ENCODE measurements at places on chromosomes 12 and 14.

- DNase-seq: no peak
Measured at GRCh38 chr14:71400871-71401321, 493.6 kb downstream of the PCNX1 start.

DNA sequence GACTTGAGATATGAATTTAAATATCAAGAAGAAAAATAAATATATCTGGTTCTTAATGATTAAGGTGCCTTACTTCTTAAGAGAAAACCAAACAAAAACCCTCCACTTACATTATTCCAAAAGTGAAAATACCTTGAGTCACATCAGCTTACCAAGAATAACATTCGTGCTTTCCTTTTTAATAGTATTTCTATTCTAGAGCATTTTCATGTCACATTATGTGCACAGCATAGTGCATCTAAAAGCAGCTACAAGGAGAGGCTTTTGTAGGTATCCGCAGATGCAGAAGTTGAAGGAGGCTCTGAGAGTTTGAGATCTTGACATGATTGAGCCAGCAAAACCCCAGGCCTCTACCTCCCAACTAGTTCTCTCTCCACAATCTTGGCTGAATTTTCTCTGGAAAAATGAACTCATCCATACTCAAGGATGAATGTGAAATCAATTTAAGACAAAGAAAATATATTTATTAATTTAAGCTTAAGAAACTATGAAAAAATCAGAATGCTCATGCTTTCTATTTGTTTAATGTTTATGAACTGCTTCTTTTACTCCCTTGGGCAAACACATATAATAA, 275.0 kb downstream of the AKAP6 start:
- DNase-seq: no peak

DNA sequence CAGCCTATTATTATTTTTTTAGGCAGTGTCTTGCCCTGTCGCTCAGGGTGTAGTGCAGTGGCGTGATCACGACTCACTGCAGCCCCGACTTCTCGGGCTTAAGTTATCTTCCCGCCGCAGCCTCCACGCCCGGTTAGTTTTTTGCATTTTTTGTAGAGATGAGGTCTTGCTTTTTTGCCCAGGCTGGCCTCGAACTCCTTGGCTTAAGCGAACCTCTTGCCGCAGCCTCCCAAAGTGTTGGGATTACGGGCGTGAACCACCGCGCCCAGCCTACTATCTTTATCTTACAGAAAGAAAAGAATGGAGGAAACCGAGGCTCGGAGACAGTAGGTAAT, 507 bp upstream of the PTPN11 start:
- no peak for DNase-seq

DNA sequence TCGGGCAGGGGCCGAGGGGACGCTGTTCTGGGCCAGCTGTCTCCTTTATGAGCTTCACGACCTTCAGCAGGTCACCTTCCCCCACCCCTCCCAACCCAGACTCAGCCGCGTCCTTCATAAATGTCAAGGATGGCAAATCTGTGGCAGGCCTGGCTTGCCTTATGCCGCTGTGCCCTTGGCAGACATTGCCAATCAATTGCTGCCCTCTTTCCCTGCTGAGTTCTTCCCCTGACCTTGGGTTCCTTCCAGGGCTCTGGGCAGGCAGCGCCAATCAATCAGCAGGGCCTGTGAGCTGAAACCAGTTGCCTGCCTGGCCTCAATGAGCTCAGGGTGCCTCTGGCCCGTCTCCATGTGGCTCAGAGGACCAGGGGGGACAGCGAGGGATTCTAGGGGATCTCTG, 7.7 kb downstream of the FAM222A start:
- DNase-seq: no peak

DNA sequence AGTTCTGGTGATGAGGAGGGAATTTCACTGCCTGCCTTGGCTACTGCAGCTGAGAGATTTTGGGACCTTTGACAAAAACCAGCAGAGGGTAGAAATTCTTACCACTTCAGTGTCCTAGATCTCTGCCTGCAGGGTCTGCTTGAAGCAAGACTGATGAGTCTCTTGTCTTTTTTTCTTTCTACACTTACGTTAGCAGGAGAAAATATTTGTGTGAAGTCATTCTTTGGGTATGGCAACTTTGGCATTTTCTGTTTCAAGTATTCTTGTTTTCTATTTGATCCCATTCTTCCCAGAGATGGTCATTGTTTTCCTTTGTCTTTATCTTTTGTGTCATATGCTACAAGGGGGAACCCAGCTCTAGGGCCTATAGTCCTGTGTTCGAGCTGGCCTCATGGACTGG, 65.6 kb upstream of the FERMT2 start:
- DNase-seq: no peak

DNA sequence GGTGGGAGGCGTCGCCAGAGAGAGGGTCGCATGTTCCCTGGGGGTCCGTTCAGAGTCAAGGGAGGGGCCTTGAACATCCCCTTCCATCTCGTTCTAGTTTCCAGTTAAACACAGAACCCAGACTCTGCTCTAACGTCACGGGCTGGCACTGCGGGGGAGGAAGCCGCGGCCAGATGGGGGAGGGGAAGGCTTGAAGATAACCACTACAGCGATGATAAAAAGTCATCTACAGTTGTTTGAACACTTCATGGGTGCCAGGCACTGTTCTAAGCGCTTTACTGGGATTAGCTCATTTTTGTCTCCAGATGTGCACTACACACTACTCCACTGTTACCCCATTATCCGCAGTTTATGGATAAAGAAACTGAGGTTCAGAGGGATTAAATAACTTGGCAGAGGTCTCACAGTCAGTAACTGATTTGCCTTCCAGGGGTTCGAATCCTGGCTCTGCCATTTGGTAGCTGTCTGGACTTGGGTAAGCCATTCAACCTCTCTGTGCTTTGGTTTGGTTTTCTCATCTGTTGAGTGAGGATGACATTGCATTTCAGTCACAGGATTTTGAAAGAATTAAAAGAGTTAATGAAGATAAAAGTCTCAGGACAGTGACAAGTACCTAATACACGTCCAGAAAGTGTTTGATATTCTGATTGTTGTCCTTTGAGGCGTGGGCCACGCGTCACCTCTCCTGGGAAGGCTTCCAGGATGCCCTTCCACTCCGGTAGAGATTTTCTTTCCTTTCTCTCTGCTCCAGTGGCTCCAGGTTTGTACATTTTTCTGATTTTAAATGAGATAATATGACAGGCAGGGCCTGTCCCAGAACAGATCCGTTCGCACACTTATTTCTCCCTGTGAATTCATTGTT, 798 bp upstream of the RASAL1 start:
- DNase-seq: no peak

DNA sequence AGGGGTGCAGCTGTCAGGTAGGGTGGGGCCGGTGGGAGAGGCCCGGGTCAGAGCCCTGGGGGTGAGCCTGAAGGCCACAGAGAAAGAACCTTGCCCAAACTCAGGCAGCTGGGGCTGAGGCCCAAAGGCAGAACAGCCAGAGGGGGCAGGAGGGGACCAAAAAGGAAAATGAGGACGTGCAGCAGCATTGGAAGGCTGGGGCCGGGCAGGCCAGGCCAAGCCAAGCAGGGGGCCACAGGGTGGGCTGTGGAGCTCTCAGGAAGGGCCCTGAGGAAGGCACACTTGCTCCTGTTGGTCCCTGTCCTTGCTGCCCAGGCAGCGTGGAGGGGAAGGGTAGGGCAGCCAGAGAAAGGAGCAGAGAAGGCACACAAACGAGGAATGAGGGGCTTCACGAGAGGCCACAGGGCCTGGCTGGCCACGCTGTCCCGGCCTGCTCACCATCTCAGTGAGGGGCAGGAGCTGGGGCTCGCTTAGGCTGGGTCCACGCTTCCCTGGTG, 10.5 kb downstream of the MMP14 start:
- no peak for DNase-seq

DNA sequence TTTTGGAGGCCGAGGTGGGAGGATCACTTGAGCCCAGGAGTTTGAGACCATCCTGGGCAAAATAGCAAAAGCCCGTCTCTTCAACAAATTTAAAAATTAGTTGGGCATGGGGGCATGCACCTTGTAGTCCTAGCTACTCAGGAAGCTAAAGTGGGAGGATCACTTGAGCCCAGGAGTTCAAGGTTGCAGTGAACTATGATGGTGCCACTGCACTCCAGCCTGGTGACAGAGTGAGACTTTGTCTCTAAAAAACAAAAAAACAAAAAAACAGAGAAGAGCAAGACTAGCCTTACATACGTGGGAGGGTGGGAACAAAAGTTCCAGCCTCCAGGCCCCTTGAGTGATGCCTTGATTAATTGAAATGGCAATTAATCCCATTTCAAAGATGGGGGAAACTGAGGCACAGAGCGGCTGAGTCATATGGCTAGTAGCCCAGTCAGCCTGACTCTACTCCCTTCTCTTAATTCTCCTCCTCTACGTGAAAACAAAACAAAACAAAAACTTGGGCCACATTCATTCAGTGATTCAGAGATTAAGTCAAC, 3.3 kb upstream of the FAM222A start:
- no peak for DNase-seq

GRCh38 chr14:45893127-45893526, 640.1 kb upstream of the MIS18BP1 start:
- no peak for DNase-seq

Data from renal cortex interstitium (tissue), 15 donors.